Cerebellar nuclear complex (tissue), 1 donor: ENCODE measurements at places on chromosomes 6 and 20.

GRCh38 chr6:137791281-137792159 is 75.5 kb upstream of the TNFAIP3 start:
- no peak for DNase-seq

DNA sequence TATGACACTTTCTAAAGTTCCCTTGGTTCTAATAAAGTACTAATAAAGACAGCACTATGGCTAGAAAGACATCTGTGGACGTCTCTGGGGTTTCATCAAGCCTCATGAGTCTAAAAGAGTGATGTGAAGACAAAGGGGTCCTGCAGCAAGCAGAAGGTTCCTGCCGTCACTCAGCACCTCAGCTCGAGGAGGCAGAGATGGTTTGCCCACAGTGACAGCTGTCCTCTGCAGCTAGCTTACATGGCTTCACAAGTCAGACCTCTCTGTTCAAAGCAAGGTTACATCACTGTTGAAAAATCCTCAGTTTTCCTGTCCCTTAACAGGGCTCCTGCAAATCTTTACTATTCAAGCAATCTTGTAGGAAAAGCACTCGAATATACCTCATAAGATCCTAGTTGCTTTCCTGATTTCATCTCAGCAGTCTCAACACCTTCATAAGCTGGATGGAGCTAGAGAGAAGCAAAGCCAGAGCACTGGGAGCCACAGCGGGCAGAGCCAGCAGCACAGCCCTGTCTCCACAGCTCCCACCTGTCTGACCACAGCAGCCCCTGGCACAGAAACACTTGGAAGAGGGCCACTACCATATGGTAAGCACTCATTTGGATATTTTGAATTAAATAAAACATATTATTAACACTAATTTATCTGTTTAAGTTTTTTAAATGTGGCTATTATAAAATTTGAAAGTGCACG is 202.3 kb downstream of the GMDS start:
- DNase-seq = no peak

DNA sequence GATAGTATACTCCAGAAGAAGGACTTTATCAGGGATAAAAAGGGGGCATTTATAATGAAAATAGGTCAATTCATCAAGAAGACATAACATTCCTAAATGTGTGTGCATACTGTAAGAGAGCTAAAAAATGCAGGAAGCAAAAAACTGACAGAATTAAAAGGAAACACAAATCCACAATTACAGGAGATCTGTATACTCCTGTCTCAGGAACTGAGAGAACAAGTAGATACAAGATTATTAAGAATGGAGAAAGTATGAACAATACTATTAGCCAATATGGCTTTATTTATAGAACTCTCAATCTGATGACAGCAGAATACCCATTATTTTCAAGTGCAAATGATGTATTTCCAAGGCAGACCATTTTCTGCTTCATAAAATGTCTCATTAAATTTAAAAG is 167.7 kb upstream of the BMP5 start:
- no peak for DNase-seq

DNA sequence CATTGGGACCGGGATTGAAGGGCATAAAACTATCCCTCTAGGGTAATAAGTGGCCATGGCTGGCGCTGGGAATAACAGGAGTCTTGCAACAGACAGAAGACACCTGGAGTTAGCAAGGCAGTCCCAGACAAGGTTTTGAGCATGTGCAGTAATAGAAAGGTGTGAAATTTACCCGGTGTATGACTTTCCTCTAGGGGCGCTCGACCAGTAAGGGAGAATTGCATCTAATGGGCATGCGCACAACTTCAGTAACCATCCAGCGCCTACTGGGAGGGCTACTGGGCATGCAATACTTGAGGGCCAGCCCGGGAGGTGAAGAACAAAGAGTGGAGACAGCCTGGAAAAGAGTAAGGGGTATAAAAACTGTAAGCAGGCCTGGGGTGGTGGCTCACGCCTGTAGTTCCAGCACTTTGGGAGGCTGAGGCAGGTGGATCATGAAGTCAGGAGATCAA is 32.7 kb downstream of the SERPINB6 start:
- no peak for DNase-seq

DNA sequence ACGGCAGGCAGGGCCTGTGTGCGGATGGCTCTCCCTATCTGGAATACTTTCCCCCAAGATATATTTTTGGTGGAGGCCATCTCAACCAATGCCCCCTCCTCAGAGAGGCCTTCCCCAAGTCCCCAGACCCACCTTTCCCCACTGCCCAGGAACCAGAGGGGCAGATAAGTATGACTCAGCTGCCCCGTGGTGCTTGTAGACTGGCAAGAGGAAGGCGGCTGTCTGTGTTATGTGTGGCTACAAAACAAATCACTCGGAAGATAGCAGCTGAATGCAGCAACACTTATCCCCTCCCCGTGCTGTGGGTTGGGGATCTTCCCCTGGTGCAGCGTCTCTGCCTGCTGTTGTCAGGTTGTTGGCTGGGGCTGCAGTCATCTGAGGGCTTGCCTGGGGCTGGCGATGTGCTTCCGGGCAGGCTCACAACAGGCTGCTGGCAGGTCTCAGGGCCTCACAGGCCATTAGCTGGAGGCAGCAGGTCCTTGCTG is 7.1 kb downstream of the NPEPL1 start:
- no peak for DNase-seq

- DNase-seq = no peak
These were observed 396.9 kb upstream of the ADGRB3 start for GRCh38 chr6:68238097-68238601.

DNA sequence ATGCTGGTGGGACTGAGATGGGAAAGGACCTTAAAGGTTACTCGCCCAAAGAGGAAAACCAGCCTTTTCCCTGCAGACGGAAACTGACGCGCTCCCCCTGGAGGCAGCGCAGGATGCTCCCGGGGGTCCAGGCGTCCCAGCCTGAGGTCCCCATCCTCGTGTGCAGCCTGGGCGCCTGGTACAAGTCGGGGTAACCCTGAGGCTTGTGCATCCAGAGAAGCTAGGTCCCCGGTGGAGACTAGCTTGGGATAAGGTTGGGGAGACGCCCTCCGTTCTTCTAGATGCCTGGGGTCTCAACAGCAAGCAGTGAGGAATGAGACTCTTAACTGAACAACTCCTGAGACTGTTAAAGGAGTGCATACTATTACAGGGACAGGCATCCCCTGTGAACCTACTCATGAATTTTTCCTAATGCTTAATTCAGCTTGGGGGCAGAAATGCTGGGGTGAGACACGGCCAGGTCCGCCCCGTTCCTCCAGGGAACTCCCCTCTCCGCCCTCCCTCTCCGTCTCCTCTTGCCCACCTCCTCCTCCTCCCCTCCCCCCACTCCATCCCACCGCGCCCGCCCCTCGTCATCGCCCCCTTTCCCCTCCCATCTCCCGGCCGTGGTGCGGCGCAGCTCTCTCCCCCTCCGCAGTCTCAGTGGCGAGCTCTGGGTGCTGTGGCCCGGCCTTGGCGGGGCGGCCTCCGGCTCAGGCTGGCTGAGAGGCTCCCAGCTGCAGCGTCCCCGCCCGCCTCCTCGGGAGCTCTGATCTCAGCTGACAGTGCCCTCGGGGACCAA is at the start of gene PRSS35:
TSS of gene PRSS35 (plus strand) at position 634 of the 781 bp plus-strand sequence. CDS start 10,908 bp downstream, outside the sequence.
- DNase-seq = no peak

DNA sequence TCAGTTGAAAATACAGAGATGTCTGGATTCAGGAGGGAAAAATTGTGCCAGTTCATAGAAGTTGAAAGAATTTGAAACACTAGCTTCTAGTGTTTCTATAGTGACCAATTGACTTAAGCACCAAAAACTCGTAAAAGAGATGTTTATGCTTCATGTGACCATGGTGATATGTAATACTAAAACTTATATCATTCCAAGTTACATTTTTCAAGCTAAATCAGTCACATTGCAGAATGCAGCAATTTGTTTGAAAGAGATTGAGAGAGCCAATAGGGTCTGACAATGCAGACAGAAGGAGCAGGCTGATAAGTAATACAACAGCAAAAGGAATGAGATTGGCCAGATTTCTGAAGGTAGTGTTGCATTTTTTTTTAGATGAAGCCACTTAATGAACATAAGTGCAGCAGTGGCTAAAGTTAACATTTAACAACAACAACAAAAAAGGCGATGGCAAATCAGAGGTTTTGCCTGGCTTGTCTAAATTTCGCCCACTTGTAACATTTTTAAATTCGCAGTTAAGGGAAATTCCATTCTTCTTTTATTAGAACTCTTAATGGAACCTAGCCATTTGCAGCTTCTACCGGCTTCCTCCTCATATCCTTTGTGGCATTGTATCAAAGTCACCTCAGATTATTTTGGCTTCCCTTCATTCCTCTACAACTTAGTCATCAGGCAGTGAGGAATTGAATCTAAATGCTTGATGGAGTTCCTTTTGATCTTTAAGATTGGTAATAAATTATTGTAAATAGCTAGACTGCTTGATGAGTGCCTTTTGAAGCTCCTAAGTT is 484.0 kb upstream of the SOX4 start:
- DNase-seq = no peak

DNA sequence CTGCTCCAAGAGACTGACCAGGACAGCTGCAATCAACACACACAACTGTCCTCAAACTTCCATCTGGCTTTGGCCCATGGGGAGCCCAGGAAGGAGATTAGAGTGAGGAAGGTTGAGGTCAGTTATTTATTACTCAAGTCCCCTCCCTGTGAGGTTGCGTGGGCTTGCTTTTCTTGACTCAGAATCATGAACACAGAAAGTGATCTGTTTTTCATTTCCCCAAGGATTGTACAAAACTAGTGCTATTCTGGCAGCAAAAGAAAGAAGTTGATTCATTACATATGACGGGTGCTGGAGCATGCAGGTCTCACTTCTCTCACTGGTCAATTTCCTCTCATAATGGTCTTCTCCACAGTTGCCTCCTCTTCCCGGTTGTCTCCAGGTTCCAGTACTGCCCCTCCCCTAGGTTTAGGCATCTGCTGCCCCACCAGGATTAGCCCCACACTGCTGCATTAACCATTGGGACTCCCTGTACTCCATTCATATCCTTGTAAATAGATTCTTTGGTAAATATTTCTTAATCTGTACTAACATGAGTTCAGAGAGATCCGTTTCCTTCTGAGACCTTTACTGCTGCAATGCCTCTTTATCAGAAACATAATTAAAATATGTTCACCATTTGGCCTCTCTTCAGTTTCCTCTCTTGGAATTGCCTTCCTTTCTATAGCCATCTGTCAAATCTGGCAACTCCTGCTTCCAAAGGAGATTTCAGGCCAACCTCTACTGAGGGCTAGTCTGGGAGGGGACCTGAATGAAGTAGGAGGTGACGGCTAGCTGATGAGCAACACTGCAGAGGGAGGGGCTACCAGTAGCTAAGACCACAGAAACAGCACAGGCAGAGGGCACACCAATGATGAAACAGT is 888.8 kb downstream of the QKI start:
- peak; percentile 62 for DNase-seq

DNA sequence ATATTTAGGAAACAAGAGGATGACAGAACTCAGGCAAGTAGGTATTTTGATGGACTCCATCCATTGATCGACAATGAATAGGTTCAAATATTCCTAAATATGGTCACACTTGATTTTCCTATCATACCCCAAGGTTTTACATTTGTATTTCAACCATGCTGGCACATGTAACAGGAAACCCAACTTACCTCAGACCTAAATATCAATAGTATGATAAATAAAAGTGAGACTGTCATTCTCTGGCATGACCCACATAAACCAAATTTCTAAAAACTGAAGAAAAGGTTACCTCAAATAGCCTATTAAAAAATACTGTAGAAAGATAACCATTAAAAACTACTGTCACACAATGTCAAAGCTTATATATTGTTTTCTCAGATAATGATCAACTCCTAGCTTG is 97.3 kb downstream of the PRDM1 start:
- DNase-seq = no peak

- DNase-seq = no peak
These were observed 16.7 kb downstream of the KCTD20 start for GRCh38 chr6:36459501-36459900.

GRCh38 chr6:124590001-124590400 is 372.2 kb upstream of the RNF217 start:
- no peak for DNase-seq

- DNase-seq = no peak
These were observed 38.6 kb downstream of the TFEB start for GRCh38 chr6:41696788-41697187.

- DNase-seq = no peak
These were observed 43.5 kb downstream of the NT5E start for GRCh38 chr6:85493389-85493788.

DNA sequence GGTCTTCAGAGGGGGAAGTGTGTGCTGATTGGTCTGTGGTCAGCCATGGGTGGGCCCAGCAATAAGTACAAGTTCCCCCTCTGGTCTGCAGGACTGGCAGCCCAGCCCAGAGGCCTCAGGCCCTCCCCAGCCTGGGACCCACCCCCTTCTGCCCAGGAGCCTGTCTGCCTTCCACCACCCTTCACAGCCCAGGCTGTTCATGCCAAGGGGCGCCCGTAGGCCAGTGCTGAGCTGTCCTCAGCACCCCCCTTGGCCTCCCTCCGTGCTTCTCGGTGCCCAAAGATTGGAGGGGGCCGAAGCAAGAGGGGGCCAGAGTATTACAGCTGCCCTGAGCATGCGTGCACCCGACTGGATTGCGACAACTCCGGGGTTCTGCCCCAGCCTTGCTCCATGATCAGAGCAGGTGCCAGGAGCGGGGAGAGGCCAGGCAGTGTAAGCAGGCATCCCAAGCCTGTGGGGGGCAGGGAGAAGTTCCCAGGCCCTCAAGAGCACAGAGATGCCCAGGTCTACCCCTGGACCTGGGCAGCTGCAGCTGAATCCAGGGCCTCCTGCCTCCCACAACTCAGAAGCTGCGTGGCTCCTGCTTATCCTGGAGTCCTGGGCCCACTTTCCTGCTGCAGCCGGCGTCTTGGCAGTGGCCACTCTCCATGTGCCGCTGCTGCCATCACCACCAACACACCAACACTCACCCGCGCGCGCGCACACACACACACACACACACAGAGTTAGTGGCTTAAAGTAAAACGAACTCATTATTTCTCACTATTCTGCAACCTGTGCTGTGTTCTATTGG is 33.3 kb downstream of the CST9L start:
- DNase-seq = no peak

DNA sequence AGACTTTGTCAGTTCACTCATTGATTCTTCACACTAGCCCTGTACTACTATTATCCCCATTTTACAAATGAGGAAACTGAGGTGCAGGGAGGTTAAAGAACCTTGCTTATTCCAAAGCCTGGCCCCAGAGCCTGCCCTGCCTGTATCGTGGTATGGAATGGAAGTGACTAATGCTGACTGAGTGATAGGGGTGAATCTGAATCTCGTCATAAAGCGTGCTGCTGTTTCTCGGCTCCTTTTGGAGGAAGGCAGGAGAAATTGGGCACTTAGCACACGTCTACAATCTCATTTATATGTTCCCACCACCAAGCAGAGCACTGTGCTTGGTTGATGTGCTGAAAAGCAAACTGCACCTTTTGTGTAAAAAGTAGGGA is 17.1 kb downstream of the GFRA4 start:
- DNase-seq = no peak

- DNase-seq = no peak
These were observed 586.5 kb downstream of the EPM2A start for GRCh38 chr6:145148776-145149175.

GRCh38 chr6:152136449-152136825 is 329.0 kb downstream of the ESR1 start:
- no peak for DNase-seq
